ENCODE measurements at places on chromosomes 11 and 22.

GRCh38 chr11:124872741-124873140 lies 7.5 kb downstream of the ROBO3 start:
- no peak for DNase-seq

GRCh38 chr11:128576555-128576954 lies 10.8 kb downstream of the ETS1 start:
- DNase-seq = no peak

GRCh38 chr11:267491-267994 lies 10.7 kb upstream of the NLRP6 start:
- DNase-seq = no peak

DNA sequence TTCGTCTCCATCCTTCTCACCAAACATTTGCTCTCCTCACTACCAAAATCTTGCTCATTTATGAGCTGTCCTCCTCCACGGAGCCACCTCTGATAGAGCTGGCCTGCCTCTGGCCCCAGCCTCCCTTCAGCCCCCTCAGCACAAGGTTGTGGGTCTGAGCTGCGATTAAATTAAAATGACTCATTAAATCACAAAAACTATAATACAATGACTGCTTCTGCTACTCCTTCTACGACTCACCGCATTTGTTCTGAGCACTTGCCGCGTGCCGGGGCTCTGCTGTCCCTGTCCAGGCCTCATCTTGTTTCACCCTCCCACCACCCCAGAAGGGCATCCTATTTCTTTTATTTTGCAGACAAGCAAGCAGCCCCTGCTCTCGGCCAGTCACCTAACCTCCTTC lies 49.2 kb upstream of the TIMP3 start:
- DNase-seq = no peak

DNA sequence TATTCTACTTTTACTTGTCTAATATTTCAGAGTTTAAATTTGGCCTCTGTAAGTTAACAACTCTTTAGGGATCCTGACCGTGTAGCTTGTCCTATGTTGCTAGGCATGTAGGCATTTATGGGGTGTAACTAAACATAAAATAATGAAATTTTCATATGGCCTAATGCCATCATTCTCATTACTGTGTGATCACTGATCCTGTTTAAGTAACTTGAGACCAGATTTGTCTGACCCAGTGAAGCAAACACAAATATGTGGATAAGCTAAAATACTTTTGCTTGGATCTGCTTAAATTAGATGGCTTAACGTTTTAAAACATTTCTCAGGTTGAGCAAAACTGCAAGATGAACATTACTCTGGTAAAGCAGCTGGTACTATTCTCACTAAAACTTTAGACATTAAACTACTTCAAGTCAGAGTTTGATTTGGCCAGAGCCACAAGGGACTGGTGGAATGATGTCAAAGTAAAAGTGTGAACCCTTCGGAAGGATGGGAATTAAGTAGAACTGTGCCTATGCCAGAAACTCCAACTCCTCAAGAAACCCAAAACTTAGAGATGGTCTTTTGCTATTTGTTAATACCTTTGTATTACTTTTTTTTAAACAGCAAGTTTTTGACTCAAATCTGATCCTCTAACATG lies 12.5 kb downstream of the QSER1 start:
- no peak for DNase-seq

- DNase-seq = no peak
Observed at GRCh38 chr11:70810133-70810532, 411.8 kb downstream of the CTTN start.

GRCh38 chr22:36136475-36136874 lies 24.1 kb downstream of the APOL3 start:
- no peak for DNase-seq

DNA sequence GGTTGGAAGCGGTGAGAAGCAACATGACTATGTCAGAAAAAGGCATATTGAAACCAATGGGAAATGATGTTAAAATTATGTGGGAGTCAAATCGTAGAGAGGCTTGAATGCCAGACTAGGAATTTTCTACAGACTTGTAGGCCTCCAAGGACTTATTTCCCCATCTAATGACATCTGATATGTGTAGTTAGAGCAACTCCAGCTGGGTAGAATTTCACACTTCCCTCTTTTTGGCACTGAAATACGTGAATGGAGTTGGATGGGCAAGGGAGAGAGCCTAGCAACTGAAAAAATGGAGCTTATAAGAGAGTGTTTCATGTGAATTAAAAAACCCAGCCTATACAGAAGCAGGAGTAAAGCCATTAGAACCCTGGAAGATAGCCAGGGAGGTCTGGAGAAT lies 304.2 kb downstream of the INSC start:
- no peak for DNase-seq

- DNase-seq = no peak
Observed at GRCh38 chr22:25351631-25352293, 132.3 kb downstream of the CRYBB2 start.

DNA sequence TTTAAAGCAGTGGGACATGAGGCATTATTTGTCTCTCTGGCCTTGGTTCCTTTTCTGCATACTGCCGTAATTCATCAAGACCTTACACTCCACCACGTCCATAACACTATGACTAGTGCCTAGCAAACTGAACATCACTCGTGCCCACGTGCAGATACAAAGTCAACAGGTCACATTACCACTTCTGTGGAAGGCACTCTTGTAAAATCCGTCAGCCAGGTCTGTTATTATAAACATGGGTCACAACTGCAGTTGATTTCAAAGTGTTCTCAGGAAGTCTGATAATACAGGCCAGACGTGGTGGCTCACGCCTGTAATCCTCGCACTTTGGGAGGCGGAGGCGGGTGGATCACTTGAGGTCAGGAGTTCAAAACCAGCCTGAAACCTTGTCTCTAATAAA lies 14.1 kb downstream of the VSIG10L2 start:
- DNase-seq = no peak

- DNase-seq = no peak
Observed at GRCh38 chr11:114064216-114064615, 4.7 kb downstream of the ZBTB16 start.

GRCh38 chr11:44505581-44506054 lies 59.8 kb upstream of the CD82 start:
- no peak for DNase-seq
